ENCODE measurements at places on chromosomes 12 and 14.

- DNase-seq = no peak
Measured at GRCh38 chr12:56028511-56029165, 7.8 kb downstream of the IKZF4 start.

GRCh38 chr12:114025935-114026334 lies 59.8 kb upstream of the RBM19 start:
- DNase-seq = no peak

DNA sequence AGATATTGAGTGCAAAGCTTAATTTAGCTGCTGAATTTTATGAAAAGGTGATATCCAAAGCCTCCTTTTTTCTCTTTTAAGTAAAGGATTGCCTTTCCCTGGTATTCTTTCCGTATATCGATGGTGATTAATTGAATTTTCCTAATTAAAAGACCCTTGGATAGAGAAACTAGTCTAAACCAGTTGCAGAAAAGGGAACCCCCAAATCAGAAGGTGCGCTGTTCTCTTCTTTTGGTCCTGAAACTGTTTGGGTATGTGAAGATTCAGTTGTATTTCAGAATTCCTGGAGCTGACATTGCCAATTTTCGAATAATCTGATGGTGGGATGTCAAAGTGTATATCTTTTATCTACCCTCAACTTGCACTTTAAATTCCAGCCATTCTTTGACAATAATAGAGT lies 1.9 kb downstream of the GPHN start:
- DNase-seq = no peak

DNA sequence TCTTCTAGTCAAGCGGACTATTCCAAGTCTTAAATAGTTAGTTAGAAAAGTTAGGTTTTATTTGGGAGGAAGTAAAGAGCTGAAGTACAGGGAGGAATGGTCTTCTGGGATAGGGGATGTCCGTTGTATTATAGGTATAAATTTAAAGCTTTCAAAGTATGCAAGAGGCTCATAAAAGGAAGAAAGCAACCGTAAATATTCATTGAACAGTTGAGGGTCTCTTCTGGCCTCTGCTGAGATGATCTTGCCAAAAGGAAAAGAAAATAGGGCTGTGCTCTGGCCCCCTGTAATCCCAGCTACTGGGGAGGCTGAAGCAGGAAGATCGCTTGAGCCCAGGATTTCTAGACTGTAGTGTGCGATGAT lies 377 bp upstream of the TIMELESS start:
- no peak for DNase-seq

GRCh38 chr12:13052421-13052820 lies 8.2 kb downstream of the FAM234B start:
- no peak for DNase-seq

DNA sequence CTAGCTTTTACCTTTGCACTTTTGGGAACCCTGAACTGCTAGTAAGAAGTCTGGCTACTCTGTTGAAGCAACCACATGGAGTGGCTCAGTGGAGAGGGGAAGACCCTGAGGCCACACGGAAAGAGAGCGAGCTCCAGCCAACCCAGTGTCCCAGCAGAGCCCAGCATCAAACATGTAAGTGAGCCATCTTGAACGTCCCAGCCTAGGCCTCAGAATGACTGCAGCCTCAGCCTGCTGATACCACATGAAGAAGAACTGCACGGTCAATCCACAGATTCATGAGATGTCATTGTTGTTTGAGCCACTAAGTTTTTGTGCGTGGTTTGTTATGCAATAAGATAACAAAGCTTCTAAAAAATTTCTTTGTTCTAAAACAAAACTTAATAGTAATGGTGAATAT lies 40.2 kb downstream of the TFCP2 start:
- DNase-seq = no peak

DNA sequence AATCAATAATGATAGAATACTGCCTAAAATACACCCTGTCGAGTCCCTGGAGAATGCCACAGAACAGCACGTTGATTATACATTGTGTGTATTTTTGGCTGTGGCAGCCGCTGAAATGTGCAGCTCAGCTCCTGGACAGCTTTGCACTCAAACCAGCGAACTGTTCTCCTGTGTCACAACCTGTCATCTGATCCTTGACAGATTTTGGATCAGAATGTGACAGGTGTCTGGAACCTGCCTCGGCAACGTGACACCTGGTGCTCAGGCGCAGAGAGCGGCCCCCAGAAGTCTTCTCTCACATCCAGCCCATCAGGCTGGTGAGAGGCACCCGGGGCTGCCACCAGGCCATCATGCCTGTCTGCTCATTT lies 19.3 kb downstream of the MVK start:
- DNase-seq = peak; percentile 27

DNA sequence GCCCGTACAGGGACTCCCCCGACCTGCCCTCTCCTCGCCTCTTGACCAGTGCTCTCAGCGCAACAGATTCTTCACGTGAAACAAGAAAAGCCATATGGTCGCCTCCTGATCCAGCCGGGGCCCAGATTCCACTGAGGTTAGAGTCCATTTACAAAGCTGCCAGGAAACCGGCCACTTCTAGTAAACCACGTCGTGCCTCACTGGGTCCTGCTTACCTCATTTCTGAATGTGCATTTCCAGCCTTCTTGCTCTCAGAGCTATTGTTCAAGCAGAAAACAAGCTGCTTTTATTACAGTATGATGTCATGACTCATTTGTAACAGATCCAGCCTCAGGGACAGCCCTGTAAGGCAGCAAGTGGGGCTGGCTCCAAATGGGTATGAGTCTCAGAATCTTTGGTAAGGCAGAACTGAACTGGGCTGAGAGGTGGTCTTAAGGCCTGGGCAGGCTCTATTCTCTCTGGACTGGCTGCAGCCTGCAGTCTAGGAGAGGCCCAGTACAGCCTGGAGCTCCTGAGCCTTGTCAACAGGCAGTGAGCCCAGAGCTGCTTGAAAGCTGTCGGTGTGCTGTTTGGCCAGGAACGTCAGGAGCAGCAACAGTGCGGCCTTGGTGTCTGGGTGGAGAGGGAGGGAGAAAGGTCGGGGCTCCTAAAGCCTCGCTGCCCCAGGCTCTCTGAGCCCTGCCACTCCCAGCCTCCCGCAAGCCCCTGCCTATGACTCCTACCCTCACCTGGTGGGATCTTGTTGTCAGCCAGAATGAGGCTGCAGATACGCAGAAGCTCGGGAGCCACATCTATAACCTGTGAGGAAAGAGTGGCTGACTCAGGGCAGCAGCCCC lies 8.3 kb downstream of the REC8 start:
- no peak for DNase-seq

DNA sequence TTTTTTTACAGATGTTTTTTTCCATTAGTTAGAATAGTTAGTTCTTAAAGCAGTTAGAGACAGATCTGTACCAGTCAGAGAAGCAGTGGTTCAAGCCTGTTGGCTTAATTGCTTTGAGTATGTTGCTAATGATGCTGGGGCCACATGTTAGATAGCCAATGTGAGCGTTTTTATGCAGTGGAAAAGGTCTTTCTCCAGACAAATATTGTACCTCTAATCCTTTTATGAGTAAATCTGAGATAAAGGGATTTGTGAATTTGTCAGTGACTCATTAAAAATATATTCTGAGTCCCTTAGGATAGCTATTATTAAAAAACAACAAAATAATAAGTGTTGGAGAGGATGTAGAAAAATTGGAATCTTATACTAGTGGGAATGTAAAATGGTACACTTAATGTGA lies 154.2 kb downstream of the MSRB3 start:
- DNase-seq = no peak

DNA sequence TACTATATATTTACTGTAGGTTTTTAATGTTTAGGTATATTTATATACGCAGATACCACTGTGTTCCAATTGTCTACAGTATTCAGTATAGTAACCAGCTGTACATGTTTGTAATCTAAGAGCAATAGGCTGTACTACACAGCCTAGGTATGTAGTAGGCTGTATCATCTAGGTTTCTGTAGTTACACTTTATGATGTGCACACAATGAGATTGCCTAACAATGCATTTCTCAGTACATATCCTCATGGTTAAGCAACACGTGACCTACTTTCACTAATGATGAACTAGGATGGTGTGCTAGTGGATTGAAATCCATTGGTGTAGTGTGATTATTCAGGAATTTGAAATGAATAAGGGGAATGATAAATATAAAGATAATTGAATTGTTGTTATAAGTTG lies 77.7 kb downstream of the ETNK1 start:
- no peak for DNase-seq

DNA sequence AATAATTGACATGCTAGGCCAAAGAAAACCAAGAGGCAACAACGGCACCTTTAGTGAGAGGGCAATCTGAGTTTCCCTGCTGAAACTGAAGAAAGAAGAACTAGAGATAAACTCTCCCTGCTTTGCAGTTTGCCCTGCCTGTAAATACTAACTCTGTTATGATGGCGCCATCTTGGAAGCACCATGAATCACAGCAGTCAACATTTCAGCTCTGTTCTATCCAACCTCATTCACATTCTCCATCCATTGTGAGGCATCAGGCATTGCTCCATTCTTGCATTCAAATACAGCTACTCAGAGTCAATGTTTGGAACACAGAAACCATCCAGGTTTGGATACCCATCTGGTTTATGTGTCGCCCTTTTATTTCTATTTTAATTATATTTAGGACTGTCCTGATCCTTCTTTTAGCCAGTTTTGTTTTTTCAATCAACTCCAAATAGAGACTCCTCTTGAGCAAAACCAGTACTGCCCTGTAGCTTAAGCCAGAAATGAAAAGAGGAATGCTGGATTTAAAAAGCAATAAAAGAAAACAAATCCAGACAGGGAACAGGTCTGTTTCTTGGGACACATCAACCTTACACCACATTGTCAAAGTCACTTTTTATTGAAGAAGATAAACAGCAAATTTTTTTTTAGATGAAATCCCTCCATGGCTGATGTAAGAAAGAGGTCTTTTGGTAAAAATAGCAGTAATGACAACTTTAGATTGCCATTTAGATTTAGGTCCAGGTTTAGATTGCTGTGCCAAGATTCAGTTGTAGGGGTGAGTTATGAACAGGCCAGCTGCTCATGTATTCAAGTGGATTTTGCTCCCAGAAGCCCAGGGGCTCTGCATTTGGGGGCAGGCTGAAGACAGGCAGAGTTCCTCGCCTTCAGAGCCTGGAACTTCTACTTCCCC lies 33.3 kb upstream of the PPM1A start:
- DNase-seq = no peak

- no peak for DNase-seq
Measured at GRCh38 chr14:94313991-94314655, 9.0 kb downstream of the SERPINA6 start.

DNA sequence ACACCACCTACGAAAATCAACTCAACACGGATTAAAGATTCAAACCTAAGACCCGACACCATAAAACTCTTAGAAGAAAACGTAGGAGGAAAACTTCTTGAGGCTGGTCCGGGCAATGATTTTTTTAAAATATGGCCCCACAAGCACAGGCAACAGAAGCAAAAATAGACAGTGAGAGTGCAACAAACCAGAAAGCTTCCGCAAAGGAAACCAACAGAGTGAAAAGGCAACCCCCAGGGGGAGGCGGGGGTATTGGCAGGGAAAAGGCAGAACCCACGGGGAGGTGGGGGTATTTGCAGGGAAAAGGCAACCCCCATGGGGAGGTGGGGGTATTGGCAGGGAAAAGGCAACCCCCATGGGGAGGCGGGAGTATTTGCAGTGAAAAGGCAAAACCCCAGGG lies 20.5 kb upstream of the FBRSL1 start:
- no peak for DNase-seq

GRCh38 chr14:47223656-47224055 lies 451.7 kb downstream of the MDGA2 start:
- no peak for DNase-seq

- no peak for DNase-seq
Measured at GRCh38 chr14:72625689-72626088, 268.2 kb downstream of the DPF3 start.

GRCh38 chr12:28425526-28425925 lies 235.3 kb downstream of the CCDC91 start:
- DNase-seq = no peak

DNA sequence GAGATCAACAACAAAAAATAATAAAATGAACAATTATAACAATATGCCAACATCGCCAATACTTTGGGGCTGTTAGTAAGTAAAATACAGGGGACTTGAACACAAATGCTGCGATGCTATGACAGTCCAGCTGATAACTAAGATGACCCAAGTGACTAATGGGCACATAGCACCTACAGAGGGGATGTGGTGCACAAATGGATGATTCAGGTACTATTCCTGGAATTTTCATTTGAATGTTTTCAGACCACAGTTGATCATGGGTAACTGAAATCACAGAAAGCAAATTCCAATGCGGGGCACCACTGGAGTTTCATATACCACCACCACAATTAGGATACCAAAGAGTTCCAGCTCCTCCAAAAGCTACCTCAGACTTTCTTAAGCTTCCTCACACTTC lies 82.9 kb downstream of the RCOR1 start:
- DNase-seq = no peak

DNA sequence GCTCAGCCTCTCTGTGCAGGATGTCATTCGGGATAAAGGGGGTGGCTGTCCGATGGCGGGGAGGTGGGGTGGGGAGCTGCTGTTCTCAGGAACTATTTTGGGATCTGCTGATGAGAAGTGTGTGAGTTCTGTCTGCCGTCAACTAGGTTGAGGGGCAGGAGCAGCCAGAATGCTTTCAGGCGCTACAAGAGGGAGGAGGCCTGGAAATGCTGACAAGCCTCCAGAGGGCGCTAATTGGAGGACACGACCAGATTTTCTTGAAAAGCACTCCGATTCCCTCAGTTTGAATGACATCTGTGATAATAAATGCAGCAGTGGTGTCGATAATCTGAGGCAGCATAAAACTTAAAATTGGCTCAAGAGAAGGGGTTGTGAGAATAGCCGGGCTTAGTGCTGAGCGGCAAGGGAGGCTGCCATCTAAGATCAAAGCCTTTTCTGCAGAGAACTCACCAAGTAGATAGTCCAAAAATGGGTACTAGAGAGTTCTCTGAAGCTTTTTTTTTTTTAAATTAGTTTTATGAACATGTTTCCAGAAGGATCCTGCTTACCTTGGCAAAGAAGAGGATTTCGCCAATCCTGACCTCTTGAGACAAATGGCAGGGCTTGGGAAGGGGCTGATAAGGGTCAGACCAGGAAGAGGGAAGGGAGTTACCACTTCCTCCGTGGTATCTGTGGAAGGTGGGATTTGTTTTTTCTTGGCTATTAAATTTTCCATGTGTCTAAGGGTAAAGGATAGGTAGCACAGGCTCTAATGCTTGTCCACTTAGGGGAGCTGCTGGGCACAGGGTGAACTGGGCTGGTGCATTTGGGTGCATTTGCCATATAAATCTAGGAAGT lies 94.4 kb downstream of the CRACR2A start:
- DNase-seq = peak; percentile 28

DNA sequence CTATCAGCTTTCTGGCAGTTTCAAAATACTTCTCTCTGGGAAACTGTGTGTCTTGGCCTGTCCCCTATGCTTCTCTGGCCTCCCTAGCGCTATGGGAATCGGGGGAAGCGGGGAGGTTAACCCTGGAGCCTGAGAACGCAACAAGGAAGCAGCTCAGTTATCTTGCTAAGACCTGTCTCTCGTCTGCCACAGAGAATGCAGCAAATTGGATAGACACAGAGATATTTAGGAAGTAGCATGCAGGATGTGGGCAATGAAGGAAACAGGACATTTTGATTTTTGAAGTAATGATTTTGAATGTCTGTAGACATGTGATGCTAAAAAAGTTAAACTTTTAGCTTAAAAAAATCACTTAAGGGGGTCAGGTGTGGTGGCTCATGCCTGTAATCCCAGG lies 6.6 kb upstream of the CALCOCO1 start:
- DNase-seq = no peak
